ENCODE measurements at places on chromosomes 12 and 14.

- no peak for DNase-seq
Measured at GRCh38 chr12:79400481-79400880, 290.3 kb downstream of the PAWR start.

DNA sequence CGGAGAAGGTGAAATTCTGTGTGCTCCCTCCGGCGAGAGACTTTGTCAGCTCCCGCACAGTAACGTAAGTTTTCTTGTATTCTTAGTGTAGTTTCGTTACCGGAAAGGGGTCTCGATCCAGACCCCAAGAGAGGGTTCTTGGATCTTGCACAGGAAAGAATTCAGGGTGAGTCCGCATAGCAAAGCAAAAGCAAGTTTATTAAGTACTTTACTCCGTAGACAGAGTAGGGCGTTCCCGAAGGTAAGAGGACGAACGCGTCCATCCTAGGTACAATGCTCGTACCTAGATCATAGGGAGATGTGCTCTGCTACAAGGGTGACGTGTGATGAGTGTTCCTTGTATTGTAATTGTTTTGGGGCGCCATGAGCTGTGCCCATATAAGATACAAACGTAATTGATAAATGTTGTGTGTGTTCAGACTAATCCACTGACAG is 293 bp downstream of the IFI27L1 start:
- DNase-seq, result no peak

GRCh38 chr12:90489141-90489540 is 465.8 kb downstream of the CCER1 start:
- DNase-seq, result no peak

DNA sequence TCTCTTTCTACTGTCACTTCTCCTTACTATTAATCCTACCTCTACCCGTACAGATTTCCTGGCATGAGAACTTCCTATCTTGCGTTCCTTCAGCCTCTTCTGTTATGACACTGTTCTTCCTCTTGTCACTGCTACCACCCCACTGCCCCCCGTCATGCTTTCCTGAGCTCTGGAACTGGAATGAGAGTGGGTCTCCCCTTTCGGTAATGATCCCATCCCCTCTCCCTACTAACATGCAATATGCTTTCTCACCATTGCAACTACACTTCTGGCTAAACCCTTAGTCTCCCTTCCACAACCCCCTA is 4.9 kb upstream of the AP1G2 start:
- DNase-seq, result no peak

DNA sequence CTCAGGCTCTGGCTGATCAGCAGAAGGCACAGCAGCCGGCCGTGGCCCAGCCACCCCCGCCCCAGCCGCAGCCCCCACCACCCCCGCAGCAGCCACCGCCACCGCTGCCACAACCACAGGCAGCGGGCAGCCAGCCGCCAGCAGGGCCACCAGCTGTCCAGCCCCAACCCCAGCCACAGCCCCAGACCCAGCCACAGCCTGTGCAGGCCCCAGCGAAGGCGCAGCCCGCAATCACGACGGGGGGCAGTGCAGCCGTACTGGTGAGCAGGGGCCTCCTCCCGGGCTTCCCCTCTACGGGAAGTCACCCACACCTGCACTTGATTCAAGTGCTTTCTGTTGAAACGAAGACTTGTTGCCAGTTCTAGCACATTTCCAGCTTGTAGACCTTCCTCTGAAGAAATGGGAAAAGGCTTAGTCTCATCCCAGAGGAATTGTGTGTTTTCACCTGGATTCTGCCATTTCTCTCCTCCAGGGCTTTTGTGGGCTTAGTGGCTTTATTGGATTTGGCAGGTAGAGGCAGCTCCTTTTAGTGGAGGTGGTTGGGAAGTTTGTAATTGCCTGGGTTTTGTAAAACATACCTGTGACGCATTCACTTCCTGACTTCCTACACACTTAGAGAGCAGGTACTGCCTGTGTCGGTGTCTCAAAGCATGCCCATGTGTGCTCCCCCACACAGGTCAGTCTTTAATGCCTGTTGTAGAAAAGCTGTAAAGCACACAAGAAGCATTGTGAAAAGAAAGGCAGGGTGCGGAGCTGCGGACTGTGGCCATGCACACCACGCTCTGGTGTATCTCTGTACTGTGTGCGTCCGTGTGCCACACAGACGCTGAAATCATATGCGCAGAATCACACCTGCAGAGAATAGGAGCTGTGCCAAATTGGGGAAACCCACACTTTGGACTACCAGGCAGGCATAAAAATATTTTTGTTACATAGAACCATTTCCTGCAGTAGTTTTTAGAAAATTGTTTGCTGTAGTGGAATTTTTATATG is 90.5 kb downstream of the DDX51 start:
- DNase-seq, result no peak

DNA sequence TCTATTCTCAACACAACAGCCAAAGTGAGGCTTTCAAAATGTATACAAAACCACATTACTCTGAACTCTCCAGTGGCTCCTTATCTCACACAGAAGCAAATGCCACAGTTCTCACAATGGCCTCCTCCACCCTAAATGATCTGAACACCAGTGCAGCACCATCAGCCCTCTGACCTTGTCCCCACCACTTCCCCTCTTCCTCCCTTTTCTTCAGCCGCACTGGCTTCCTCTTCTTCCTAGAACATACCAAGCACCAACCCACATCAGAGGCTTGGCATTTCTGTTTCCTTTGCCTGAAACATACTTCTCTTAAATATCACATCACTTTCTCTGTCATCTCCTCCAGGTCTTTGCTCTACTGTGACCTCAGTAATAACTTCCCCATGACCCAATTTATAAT is 66.3 kb downstream of the GPR135 start:
- DNase-seq, result no peak

GRCh38 chr14:36647417-36647823 is 14.2 kb upstream of the PAX9 start:
- no peak for DNase-seq

GRCh38 chr12:42510823-42511222 is 78.7 kb downstream of the PRICKLE1 start:
- no peak for DNase-seq

DNA sequence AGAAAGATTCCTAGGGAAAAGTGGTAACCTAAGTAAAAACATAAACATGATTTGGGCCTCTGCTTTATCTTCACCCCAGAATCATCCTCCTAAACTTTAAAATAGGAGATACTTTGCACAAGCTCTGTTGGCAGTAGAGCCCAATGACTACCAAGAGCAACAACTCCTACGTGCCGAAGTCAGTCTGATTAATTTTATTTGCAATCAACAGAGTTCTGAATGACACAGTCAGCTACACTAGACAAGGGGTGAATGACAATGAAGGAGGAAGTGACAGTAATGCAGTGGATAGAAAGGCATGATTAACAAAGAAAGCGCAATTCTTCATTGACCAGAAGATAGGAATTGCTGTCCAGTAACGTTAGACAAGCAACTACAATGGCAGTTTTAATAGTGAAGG is 957.9 kb upstream of the USP15 start:
- no peak for DNase-seq

DNA sequence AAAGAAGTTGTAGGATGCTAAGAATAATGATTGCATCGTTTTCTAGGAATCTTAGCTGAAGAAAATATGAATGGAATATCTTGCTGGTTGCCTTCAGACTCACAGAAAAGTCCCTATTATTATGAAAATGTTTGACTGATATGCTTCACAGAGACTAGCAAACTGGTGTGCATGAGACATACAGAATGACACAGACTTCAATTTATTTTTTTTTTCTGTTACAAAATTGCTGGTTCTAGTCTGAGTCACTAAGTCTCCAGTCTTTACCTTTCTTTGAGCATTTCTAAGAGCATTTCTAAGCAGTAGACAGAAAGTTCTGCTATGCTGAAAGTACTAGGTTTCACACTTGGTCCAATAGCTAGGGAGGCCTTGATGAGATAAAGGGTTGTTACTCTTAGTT is 377.6 kb upstream of the ATP2B1 start:
- DNase-seq, result no peak

DNA sequence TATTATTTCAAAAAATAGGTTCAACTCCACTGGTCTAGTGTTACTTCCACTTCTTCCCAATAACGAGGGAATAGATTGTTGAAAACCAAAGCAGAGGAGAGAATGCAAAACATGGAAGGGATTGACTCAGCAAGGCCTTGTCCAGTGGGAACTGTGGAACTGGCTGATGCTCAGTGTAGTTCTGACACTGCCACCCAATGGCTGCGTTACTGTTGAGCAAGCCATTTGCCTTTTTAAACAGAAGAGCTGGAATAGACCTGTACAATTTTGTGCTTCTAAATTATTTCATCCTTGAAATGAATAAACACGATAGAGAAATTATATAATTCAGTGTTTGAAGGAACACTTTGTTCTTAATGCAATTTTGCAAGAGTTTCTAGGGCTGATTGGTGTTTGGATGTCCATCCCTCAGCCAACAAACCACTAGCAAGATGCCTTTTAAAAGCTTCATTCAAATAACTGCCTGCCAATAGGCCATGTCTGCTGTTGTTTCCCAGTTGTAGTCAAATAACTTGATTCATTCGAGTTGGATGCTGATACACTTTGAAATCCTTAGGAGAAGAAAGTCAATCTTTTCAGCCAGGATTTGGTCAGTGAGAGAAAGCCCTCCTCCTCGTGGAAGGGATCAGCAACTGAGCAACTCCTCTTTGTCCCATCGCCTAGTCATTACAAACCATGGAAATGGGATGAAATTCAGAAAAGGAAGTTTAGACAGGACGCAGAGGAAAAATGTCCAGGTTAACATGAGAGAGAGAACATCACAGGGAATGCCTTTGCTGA is 7.3 kb upstream of the MGP start:
- DNase-seq, result no peak

- DNase-seq, result no peak
Measured at GRCh38 chr14:92603309-92604242, 90.0 kb downstream of the RIN3 start.

- no peak for DNase-seq
Measured at GRCh38 chr14:103600503-103600902, 28.5 kb upstream of the KLC1 start.

- no peak for DNase-seq
Measured at GRCh38 chr14:95609398-95609990, 74.6 kb downstream of the GLRX5 start.

GRCh38 chr12:6124411-6125309 is at the start of gene VWF:
Gene VWF (minus strand): TSS chr12:6124670. CDS start chr12:6123196, 1,474 bp downstream.
- DNase-seq, result no peak

- no peak for DNase-seq
Measured at GRCh38 chr12:46562625-46563225, 190.2 kb upstream of the SLC38A2 start.

DNA sequence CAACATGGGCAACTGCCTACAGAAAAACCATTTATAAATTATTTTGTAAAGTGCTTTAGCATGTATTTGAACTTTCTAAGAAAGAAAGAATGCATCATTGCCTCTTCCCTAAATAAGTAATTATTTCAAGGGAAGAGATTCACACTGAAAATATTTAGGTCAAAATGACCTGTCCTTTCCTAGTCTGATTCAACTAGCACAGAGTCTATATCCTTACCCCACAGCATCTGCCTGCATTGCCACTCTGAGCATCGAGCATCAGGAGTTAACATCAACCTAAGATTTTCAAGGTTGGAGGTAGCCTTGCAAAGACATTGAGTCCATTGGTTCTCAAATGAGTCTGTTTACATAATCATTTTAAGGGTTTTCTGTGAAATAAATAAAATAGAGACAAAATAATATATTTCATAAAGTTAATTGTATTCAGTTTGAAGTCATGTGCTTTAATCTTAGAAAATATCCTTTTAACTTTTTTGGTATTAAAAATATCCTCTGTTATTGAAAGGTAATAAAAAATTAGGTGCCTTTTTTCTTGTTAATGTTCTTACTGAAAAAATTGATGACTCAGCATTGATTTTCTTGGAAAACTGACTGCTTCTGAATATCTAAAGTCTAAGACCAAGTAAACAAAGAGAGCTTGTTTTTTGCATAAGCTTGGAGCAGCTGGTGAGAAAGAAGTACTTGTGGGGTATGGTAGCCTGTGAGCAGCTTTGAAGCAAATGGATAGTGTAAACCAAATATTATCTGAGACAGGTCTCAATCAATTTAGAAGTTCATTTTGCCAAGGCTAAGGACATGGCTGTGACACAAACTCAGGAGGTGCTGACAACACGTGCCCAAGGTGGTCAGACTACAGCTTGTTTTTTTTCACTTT is 269.0 kb upstream of the CLEC14A start:
- DNase-seq, result no peak

DNA sequence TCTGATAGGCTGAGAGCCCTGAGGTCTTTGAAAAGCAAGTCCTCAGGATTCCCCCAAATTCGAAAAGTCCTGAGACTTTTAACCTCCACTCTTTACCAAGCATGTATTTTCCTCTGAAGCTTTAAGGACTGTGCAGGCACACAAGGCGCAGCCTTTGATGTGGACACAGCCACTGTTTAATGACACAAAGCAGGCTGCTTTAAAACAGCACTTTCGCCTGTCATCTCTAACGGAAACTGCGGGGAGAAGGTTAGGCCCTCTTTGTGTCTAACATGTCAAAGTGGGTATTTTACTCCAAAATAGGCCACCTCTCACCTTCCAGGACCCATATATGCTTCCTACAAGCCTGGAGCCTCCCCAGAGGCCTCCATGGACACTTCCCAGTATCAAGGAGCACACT is 159.2 kb downstream of the GCH1 start:
- no peak for DNase-seq

DNA sequence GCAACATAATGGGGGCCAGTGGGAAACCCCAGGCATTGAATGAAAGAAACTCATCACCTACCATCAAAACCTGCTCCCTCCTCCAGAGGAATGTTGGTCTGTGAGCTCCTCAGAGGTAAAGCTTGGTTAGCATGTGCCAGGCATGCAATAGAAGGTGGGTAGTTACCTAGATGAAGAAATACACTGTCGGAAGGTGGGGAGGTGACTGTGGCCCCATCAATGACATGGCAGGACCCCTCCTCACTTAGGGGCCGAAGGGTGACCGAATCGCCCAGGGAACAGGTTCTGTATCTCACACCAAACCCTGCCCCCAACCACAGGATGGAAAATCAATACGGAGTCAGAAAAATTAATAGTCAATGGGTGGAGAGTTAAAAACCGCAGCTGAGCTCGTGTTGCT is 135.6 kb downstream of the BCL11B start:
- no peak for DNase-seq

DNA sequence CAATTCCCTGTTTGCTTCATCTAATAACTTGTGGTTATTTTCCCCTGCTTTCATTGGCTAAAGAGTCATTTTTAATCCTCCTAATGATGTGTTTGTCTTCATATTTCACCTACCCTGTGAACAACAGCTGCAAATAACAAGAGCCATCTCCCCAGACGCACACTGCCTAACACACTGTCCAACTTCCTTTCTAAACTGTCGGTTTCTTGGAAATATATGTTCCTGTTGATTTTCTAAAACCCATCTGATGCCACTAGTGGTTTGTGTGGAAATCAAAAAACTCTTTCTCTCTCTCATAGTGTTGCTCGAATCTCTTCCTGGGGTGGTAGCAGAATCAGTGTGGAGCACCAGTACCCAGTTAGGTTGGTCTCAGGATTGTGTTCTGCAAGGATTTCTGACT is 226.9 kb downstream of the EPS8 start:
- no peak for DNase-seq

- DNase-seq, result no peak
Measured at GRCh38 chr12:14138495-14138894, 157.1 kb upstream of the GRIN2B start.

DNA sequence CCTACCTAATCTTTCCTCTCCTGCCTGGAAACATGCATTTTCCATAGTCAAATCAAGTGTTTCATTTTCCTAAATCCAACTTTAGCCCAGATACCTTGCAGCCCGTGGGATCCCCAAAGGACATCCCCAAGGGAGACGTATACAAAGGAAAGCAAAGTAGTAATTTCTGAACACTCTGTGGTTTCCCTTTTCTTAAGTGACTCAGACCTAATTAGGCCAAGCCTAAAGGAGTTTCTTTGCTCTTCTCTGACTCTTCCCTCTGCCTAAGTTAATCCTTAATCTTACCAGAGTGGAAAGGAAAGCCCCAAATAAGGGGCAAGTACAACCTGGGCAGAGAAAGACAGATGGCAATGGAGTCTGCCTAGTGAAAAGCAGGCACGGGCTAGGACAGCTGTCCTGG is 250.3 kb downstream of the SPTSSA start:
- no peak for DNase-seq
